Left lung (tissue), 14 donors: ENCODE measurements at places on chromosomes 12 and 14. TPM values are rescaled to one million over a fixed set of nuclear protein-coding genes. Genes with fewer than 3 reads are reported as not detected.

TPPP2 gene
- polyA plus RNA-seq, result 0.45 TPM

CLEC2B gene
- polyA plus RNA-seq, result 22.7 TPM

HOTAIR gene
- not detected for polyA plus RNA-seq

FAM222A gene
- 1.8 TPM for polyA plus RNA-seq

CLBA1 gene
- polyA plus RNA-seq, result 11.5 TPM

ERBB3 gene
- 82.9 TPM for polyA plus RNA-seq

FBXO33 gene
- 9.5 TPM for polyA plus RNA-seq

AICDA gene
- polyA plus RNA-seq, result not detected

FAIM2 gene
- 0.78 TPM for polyA plus RNA-seq

KCNC2 gene
- polyA plus RNA-seq, result not detected

MUCL1 gene
- not detected for polyA plus RNA-seq

DENND5B gene
- 11.3 TPM for polyA plus RNA-seq

TTC7B gene
- polyA plus RNA-seq, result 47.5 TPM

SLC10A1 gene
- polyA plus RNA-seq, result 0.40 TPM

SPX gene
- polyA plus RNA-seq, result 8.1 TPM

ACVRL1 gene
- 96.1 TPM for polyA plus RNA-seq

SCNN1A gene
- 2.3 TPM for polyA plus RNA-seq

KRT82 gene
- polyA plus RNA-seq, result not detected

ACOT2 gene
- 28.9 TPM for polyA plus RNA-seq

HCFC2 gene
- 26.3 TPM for polyA plus RNA-seq

C12orf54 gene
- 1.7 TPM for polyA plus RNA-seq

SPTB gene
- polyA plus RNA-seq, result 3.9 TPM

ING4 gene
- 113 TPM for polyA plus RNA-seq

FOXG1 gene
- 0.11 TPM for polyA plus RNA-seq

CD69 gene
- polyA plus RNA-seq, result 5.3 TPM

ANO2 gene
- polyA plus RNA-seq, result 3.4 TPM

EFS gene
- polyA plus RNA-seq, result 60.7 TPM

PCED1B gene
- 1.8 TPM for polyA plus RNA-seq

ACSM4 gene
- 0.15 TPM for polyA plus RNA-seq

CIDEB gene
- 13.9 TPM for polyA plus RNA-seq

IAPP gene
- not detected for polyA plus RNA-seq

OR6C2 gene
- not detected for polyA plus RNA-seq

MSI1 gene
- polyA plus RNA-seq, result 16.6 TPM

FGF6 gene
- not detected for polyA plus RNA-seq

CLEC1B gene
- polyA plus RNA-seq, result 2.6 TPM

CCDC197 gene
- polyA plus RNA-seq, result not detected

CAPZA3 gene
- polyA plus RNA-seq, result 0.86 TPM
